ENCODE measurements at places on chromosomes 1 and 21.

GRCh38 chr21:33296156-33296555 is 28.6 kb upstream of the IFNAR1 start:
- DNase-seq: no peak

DNA sequence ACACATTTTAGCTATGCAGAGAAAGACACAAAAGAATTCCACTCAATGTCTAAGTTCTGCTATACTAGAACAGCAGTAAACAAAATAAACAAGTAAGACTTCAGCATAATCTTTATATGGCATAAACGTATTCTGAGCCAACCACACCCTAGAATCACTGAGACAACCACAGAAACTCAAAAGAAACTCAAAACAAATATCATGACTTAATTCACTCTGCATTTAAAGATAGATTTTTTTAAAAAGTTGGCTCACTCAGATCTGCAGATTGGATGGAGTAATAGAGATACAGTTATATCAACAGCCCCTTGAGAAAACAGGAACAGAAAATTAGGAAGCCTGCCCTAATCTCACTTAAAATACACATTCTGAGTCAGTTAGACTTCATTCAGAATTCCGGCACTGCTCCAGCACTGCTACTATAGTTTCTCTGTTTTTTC is 95.0 kb downstream of the COL24A1 start:
- peak; percentile 68 for DNase-seq

GRCh38 chr1:151834239-151834638 is 2.6 kb upstream of the RORC start:
- DNase-seq: no peak

GRCh38 chr21:45906196-45906805 is 75.3 kb upstream of the COL6A1 start:
- no peak for DNase-seq

All from suppressor macrophage treated with lipopolysaccharide for 4 hours (primary cell).